ENCODE measurements at places on chromosomes 7 and 10. TPM values are rescaled to one million over a fixed set of nuclear protein-coding genes. Genes with fewer than 3 reads are reported as not detected.

INHBA gene
- 0.72 TPM for total RNA-seq

CARD11 gene
- 5.4 TPM for total RNA-seq

PPA1 gene
- total RNA-seq: 353 TPM

PRF1 gene
- total RNA-seq: not detected

LHFPL3 gene
- total RNA-seq: not detected

ABHD11 gene
- total RNA-seq: 38.9 TPM

PFKP gene
- total RNA-seq: 218 TPM

Data from Caco-2 (cell line).